A549 treated with Mapracorat at 1 μM for 4 hours (cell line): ENCODE measurements at places on chromosomes 12 and 14. TPM values are rescaled to one million over a fixed set of nuclear protein-coding genes. Genes with fewer than 3 reads are reported as not detected.

ANP32D gene
- total RNA-seq: not detected in 5 replicates

C3AR1 gene
- total RNA-seq: not detected in 5 replicates

NOXRED1 gene
- 0.13 TPM in 1 of 5 replicates, not detected in the others for total RNA-seq

LTB4R2 gene
- 2.1 to 5.7 TPM (median 4.5 TPM) in 5 replicates for total RNA-seq

ZFHX2 gene
- 0.47 to 0.95 TPM (median 0.81 TPM) in 5 replicates for total RNA-seq

TAS2R7 gene
- total RNA-seq: not detected in 5 replicates

TMCC3 gene
- 0.88 to 1.7 TPM (median 1.1 TPM) in 5 replicates for total RNA-seq

CMTM5 gene
- total RNA-seq: not detected in 5 replicates

AGAP2 gene
- 0.08 to 0.23 TPM (median 0.14 TPM) in 5 replicates for total RNA-seq

NRIP2 gene
- total RNA-seq: 0.06 TPM in 1 of 5 replicates, not detected in the others

OTOGL gene
- total RNA-seq: not detected in 5 replicates

SYCP3 gene
- total RNA-seq: not detected in 5 replicates

PLBD2 gene
- total RNA-seq: 27.1 to 35.1 TPM (median 32.5 TPM) in 5 replicates

TMEM30B gene
- 0.17 to 0.81 TPM (median 0.25 TPM) in 5 replicates for total RNA-seq

CEBPE gene
- not detected in 5 replicates for total RNA-seq

RAD9B gene
- 0.13 to 0.55 TPM (median 0.22 TPM) in 5 replicates for total RNA-seq

MYH7 gene
- total RNA-seq: not detected in 5 replicates

KRT6C gene
- total RNA-seq: not detected in 5 replicates

ADAM21 gene
- total RNA-seq: 0.06 TPM in 2 of 5 replicates, not detected in the others

REP15 gene
- 0.22 to 0.39 TPM (median 0.32 TPM) in 4 of 5 replicates, not detected in the other for total RNA-seq

EIF2S3B gene
- total RNA-seq: 0.52 to 0.93 TPM (median 0.74 TPM) in 5 replicates

IL22 gene
- total RNA-seq: not detected in 5 replicates

ABCC9 gene
- total RNA-seq: 0.01 to 0.08 TPM in 2 of 5 replicates, not detected in the others

P2RX2 gene
- total RNA-seq: not detected in 5 replicates

PPFIA2 gene
- total RNA-seq: not detected in 5 replicates

CYP46A1 gene
- total RNA-seq: 0.05 to 0.25 TPM (median 0.15 TPM) in 4 of 5 replicates, not detected in the other

CELA1 gene
- total RNA-seq: not detected in 5 replicates

C1RL gene
- total RNA-seq: 11.1 to 15.7 TPM (median 12.2 TPM) in 5 replicates

MAP3K9 gene
- 4.4 to 6.5 TPM (median 5.4 TPM) in 5 replicates for total RNA-seq
